ENCODE measurements at places on chromosomes 12 and 14.

DNA sequence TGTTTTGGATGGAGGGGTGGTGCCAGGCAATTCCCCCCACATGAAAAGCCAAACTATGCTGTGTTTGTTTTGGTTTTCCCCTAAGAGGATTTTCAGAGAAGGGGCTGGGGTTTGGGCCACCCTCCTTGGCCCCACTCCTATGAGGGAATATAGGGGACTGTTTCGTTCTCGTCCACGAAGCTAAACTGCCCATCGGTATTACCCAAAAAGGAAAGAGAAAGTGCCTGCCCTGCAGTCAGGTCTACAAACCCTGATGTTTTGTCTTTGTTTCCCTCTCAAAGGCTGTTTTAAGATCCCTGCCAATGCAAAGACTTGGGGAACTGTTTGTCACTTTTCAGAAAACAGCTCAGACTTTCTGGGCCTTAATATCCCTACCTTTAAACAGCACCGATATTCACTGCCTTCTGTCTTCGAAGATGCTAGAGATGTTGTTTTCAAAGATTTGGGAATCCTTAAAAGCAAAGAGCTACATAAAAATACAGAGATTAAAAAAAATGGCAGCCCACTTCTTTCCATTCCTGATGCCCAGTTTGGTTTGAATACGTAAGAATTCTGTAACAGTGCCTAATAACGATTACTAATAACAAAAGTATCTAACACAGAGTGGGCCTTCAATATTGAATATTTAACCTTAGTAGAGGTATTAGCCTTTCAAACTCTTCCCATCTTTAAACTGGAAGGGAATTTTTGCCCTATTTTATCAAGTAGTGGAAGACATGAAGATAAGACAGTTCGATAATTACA is 518.4 kb downstream of the MED13L start:
- no peak for DNase-seq

- no peak for DNase-seq
These were observed 633 bp downstream of the TC2N start for GRCh38 chr14:91866511-91867295.

DNA sequence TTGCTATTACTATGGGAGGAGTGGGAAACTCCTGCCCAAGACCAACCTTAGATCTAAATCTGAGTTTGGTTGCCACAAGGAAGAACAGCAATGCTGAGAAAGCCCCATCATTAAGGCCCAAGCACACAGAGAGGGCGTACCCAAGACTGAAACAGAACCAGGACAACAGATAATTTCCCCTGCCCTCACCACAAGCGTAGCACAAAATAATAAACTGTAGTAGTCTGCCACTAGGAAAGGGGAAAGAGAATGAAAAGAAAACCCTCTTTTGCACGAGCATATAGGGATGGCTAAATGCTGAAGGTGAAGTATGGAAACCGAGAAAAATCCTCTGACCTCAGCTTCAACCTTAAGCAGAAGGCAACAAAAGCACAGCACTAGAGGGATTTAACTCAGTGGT is 76.5 kb upstream of the DHRS4 start:
- DNase-seq = no peak

DNA sequence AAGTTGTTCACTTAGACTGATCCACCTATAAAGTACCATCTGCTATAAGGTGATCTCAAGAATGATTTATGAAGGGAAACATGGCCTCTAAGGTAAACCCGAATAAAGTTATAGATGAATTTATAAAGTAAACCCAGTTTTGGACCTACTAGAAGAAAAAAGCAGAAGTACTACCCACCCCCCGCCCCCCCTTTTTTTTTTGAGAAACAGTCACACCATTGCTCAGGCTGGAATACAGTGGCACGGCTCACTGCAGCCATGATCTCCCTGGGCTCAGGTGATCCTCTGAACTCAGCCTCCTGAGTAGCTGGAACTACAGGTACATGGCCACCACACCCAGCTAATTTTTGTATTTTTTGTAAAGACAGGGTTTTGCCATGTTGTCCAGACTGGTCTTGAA is 3.9 kb downstream of the ENTPD5 start:
- DNase-seq = no peak

GRCh38 chr14:105841022-105842009 is 314.9 kb downstream of the TMEM121 start:
- DNase-seq = no peak

DNA sequence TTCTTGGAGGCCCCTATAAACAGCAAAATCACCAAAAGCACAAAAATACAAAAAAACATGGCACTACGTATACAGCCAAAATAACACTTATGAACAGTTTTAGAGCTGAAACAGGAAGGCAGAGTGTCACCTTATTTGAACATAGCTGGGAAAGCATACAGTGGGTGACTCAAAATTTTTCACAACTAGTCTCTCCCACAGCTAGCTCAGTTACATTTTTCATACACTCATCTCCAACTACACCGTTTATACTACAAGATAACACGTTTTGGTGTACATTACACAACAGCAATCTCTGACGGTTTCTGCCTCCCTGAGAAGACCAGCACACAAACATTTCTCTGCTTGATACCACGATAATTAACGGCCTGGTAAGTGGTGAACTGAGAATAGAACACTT is 2.9 kb downstream of the RAD52 start:
- DNase-seq = no peak

DNA sequence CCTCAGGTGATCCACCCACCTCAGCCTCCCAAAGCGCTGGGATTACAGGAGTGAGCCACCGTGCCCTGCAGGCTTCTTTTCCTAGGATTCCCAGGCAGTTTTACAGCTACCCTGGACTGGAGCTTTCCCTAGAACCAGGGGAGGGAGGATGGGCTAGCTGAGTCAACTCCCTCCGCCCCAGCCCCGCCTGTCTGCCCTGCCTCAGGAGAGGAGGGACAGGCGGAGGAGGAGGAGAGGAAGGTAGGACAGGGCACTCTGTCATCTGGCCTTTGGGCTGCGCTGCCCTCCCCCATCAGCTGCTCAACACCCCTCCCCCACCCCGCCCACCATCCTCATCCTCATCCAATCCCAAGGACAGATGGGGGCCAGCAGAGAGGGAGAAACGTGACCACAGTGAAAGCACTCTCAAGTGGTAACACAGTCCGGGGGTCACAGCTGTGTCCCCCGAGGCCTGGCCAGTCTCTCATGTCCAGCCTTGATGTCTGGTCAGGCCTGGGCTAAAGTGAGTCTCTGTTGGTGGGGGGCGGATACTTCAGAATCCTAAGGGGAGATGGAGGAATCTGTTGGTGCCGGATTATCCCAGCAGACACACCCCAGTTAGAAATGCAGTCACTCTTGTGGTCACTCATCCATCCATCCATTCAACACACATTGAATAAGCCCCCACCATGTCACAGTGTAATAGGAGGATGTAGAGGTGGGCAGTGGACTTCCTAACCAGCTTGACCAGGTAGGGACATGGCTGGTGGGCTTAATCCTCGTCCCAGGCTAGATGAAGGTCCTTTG is 12.3 kb downstream of the FIGNL2 start:
- DNase-seq = no peak

DNA sequence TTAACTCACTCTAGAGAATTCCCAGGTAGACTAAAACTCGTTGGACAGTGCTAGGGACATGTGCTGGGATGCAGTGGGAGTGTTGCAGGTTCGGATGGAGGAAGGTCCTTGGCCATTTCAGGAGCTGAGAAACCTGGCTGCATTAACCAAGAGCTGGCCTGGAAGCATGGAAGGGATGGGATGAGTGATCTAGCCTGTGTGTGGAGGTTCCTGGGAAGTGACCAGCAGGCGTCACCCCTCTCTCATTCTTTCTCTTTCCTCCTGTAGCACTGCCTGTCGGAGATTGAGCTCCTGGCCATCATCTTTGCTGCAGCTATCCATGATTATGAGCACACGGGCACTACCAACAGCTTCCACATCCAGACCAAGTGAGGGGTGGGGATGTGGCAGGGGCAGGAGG is 15.6 kb downstream of the PPP1R1A start:
- DNase-seq = no peak

- no peak for DNase-seq
These were observed 59.3 kb downstream of the HEATR5A start for GRCh38 chr14:31360919-31361662.

- no peak for DNase-seq
These were observed 42.4 kb downstream of the NUAK1 start for GRCh38 chr12:106096376-106096775.
